ENCODE measurements at places on chromosomes 1 and 21.

DNA sequence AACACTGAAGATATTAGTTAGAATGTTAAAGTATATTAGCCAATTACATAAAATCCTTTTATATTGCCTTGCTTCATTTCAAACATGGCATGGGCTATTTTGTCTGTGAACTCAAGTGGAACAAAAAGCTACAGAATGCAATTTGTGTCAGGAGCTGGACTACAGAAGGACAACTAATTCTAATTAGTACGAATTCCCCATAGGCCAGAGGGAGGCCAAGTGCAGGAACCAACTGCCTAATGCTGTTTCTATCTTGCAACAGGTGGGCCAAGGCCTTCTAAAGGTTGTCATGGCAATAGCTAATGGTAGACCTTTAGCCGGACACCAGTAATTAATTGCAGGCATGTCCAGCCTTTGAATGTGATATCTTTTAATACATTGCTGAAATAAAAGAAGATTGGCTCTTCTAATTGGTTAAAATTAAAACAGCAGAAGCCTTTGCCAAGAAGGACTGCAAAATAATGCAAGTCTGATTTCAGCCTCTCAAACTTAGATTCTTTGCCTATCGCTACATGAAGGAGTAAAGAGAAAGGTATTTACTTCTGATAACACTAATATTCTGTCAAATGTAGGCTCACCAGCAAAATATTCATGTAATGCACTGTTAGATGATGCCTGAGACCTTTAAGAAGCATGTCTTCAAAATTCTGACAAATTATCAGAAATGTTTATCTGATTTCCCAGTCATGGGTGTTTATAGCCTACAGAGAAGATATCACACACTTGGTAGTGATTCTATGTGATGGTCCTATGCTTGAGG lies 232.1 kb downstream of the LMO4 start:
- no peak for DNase-seq

DNA sequence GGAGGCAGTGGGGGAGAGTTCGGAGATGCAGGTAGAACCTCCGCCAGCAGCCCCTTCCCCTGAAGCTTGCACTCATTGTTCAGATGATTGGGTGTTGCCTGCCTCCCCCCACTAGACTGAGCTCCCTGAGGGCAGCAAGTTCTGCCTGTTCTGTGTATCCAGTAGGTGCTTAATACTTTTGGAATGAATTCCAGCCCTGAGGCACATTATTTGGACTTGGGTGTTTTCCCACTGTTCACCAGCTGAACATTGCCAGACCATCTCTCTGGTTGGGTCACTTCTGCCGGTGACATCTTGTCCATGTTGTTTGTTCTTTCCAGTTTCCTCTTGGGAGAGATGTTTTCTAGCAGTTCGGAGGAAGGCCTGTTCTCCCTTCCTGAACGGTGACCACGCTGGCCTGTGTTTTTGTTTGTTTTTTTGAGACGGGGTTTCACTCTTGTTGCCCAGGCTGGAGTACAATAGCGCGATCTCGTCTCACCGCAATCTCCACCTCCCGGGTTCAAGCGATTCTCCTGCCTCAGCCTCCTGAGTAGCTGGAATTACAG lies 48.7 kb downstream of the SPSB1 start:
- DNase-seq, result no peak

GRCh38 chr1:170714163-170714562 lies 50.2 kb downstream of the PRRX1 start:
- DNase-seq, result no peak

- no peak for DNase-seq
These were observed 64.2 kb downstream of the HLX start for GRCh38 chr1:220943319-220943996.

DNA sequence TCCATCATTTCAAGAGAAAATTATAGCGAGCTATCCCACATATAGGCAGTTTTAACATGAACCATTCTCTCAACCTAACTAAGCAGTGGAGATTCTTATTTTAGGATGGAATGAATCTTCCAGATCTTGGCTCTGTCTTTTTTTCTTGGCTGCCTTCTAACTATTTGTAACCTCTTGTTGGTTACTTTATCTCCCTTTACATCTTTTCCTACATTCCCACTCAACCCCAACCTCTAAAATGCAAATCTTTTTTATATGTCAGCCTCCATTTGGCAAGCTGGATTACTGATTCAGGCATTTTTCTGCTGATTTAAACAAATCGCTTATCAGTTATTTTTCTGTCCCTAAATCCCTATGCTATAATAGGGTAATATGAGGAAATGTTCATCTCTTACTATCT lies 46.9 kb upstream of the LHX8 start:
- no peak for DNase-seq

DNA sequence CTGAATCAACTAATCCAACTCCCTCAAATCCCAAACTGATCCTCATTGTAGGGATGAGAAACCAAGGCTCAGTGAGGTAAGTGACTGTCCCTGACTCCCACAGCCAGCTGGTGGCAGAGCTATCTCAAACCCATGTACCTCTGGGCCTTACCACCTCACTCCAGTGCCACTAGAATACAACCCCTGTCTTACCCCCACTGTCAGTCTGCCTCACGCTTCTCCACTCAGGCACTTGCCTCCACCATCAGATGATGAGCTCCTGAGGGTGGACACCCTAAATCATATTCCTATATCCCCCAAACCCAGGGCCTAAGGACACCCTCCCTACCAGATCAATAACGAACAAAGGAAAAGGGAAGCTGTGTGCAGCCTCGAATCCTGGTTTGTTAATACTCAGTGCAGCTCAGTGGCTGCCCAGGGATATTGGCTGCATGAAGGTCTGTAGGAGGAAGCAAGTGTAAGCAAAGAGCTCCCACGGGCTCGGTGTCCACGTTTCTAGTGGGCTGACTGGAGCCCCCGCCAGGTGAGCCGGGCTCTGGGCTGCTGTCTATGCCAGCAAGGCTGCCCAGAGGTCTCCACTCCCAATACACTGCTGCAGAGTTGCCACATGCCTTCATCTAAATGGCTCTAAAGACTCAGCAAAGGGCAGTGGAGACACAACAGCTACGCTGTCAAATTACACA lies 533.4 kb downstream of the MATN1 start:
- DNase-seq, result no peak
